Activated gamma-delta T cell treated with Interleukin-2 at 50 U/mL for 16 hours (primary cell): ENCODE measurements at places on chromosomes 7 and 10.

DNA sequence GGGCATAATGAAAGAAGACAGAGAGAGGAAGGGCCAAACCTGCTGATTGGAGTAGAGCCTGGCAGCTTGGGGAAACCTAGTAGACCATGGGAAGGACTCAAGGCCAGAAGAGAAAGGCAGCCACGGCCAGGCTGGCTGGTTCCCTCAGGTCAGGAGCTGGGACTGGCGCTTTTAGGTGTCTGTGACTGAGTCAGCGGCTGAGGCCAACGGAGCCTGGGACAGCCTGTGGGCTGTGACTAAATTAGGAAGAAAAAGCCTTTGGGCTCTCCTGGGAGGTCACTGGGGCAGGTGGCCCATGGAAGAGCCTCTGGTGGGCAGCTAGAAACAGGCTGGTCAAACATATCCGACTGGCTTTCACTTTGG, 108.9 kb upstream of the PDCD4 start:
- DNase-seq = no peak

DNA sequence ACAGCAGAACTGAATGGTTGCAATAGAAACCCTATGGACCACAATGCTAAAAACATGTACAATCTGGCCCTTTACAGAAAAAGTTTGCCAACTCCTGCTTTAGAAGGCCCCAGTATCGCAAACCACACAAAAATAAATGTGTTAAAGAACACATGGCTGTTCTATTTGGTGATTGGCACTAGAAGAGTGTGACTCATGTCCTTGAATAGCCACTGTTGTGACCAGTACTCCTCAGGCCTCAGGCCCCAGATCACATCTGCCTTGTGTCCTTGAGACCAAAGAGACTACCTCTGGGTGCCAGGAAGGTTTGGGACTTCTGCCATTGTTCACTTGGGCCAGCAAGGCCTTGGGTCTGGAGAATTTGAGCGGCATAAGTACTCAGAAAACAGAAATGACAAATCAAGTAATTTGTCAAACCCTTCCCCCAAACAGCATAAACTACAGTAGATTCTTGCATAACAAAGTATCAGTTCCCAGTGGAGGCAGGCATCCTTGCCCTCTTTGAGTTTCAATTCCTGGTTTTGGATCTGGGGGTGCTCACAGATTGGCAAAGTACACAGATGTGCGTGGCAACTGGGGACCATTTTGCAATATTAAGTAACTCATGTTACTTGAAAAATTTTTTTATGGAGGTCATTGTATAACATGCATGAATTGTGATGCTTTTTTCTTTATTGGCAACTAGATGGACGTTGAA, 50.2 kb downstream of the MTURN start:
- DNase-seq = no peak

GRCh38 chr7:122040147-122040546, 103.9 kb downstream of the AASS start:
- no peak for DNase-seq

GRCh38 chr7:77680266-77680665, 16.0 kb upstream of the RSBN1L start:
- DNase-seq = no peak

- no peak for DNase-seq
These were observed 46.5 kb upstream of the C10orf71 start for GRCh38 chr10:49252313-49253034.

- no peak for DNase-seq
These were observed 165.5 kb downstream of the CPED1 start for GRCh38 chr7:121153995-121154394.

DNA sequence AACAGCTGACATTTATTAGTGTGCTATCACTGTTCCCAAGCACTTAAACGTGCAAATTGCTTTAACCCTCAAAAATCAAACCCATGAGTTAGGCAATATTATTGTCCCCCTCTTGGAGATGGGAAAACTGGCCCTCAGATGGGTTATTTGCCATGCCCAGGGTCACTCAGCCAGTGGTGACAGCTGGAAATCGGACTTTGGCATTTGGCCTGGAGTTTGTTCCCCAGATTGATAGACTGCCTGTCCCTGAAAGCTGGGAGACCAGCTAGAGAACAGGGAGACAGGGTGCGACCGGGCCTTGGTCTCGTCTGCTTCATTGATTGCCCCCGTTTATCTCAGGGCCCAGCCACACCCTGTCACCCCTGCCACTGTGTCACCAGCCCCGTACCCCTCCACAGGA, 366.3 kb upstream of the GALNT17 start:
- no peak for DNase-seq

DNA sequence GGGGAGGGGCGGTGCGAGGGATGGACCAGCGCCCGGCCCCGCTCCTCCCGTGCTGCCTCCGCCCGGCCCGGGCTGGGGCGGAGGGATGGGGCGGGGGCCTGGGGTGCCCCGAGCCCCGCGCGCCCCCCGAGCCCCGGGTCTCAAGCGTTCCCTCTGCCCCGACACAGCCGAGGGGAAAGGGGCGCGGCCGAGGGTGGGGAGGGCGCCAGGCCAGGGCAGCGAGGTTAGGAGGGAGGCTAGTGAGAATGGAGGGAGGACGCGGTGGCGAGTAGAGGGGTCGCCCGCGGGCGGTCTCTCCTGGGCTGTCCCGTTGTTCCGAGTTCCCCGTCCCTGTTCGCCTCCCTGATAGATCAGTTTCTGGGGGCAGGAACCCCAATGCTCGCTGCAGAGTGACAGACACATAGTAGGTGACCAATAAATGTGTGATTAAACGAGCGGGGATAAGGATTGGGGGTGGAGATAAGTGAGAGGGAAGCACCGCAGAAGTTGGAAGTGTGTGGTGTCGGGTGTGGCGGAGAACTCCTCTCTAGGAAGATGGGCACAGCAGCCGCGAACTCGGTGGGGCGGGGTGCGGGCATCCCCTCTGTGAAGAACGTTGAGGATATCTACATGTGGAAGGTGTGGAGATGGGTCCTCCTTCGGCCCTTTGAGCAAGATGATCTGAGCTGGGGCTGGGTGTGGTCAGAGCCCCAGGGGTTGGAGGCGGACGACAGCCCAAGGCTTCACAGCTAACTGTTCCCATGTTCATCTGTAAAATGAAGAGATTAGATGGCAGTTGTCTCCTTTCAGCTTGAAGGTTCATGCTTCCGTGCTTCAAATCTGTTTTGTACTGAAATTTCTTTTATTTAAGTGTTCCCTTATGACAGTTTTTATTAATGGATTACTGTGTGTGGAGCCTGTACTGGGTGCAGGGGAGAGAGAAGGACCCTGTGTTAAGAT, 580 bp downstream of the ZNF775 start:
- DNase-seq = no peak

- no peak for DNase-seq
These were observed 17.9 kb upstream of the SUV39H2 start for GRCh38 chr10:14860791-14861190.

GRCh38 chr7:23373151-23374004, 74.2 kb downstream of the MALSU1 start:
- peak; percentile 23 for DNase-seq
